T-helper 17 cell (primary cell): ENCODE measurements at places on chromosomes 2 and 18.

DNA sequence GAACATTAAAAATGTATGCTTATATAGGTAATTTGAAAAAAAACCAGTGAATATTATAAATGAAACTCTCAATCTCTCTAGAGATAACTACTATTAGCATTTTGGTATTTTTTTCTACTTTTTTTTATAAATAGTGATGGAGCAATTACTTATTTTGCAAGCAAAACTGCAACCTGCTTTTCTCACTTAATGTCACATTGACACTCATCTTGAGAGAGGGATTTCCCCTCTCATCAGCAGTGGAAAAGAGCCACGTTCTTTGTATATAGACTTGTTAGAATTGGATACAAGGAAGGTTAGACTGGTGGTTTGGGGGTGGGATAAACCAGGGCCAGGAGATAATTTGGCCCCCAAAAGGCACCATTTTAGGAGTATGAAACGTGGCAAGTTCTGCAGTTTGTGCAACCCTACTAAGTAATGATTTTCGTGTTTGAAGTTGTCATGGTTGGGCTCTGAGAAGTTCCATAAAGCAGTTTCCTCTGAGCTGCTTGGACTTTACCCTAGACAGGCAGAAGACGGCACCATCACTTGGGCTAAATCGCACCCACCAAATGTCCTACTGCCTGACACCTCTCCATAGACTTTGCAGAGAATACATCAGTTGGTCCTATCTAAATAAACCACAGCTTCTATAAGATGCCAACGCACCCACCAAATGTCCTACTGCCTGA is 194.0 kb downstream of the ACTR3 start:
- H3K27ac ChIP-seq = no peak overlapping the region
- H3K4me3 ChIP-seq = no peak overlapping the region
- no peak for DNase-seq
- H3K27me3 ChIP-seq = peaks cover 38% of the 10 kb centered on the region

GRCh38 chr2:231612109-231612455 is 19.4 kb downstream of the TEX44 start:
- DNase-seq = no peak
- peak overlapping the region; percentile 95 for H3K27ac ChIP-seq
- no peaks in the 10 kb centered on the region for H3K36me3 ChIP-seq
- H3K4me3 ChIP-seq = no peak overlapping the region
- H3K4me1 ChIP-seq = peaks cover 17% of the 10 kb centered on the region
- H3K27me3 ChIP-seq = no peaks in the 10 kb centered on the region

DNA sequence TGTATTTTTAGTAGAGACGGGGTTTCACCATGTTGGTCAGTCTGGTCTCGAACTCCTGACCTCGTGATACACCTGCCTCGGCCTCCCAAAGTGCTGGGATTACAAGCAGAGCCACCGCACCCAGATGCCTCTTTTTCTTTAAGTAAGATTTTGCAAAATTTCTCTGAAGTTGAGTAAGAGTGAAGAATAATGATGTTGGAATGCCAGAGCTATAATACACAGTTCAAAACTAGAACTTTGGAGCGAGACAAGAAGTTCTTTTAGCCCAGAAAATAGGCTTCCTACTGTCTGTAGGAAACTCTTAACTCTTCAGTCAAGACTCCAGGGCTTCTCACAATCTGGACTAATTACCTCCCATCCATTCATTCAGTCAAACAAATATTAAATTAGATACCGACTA is 51.4 kb downstream of the MARCHF4 start:
- peaks cover 5% of the 10 kb centered on the region for H3K4me1 ChIP-seq

- peaks cover 7% of the 10 kb centered on the region for H3K27me3 ChIP-seq
- H3K27ac ChIP-seq = no peak overlapping the region
- DNase-seq = no peak
- H3K4me1 ChIP-seq = no peaks in the 10 kb centered on the region
- no peaks in the 10 kb centered on the region for H3K36me3 ChIP-seq
These were observed 170.6 kb downstream of the SLC8A1 start for GRCh38 chr2:40281021-40281940.

GRCh38 chr2:240840435-240841060 is 20.5 kb upstream of the KIF1A start:
- H3K4me1 ChIP-seq = no peaks in the 10 kb centered on the region
- peaks cover 18% of the 10 kb centered on the region for H3K27me3 ChIP-seq
- no peak overlapping the region for H3K27ac ChIP-seq
- no peak overlapping the region for H3K4me3 ChIP-seq
- no peak for DNase-seq

- H3K27ac ChIP-seq = no peak overlapping the region
- peaks cover 2% of the 10 kb centered on the region for H3K36me3 ChIP-seq
- H3K4me3 ChIP-seq = no peak overlapping the region
- DNase-seq = no peak
- H3K4me1 ChIP-seq = peaks cover 8% of the 10 kb centered on the region
These were observed 6.4 kb downstream of the TNS1 start for GRCh38 chr2:217996361-217996760.

DNA sequence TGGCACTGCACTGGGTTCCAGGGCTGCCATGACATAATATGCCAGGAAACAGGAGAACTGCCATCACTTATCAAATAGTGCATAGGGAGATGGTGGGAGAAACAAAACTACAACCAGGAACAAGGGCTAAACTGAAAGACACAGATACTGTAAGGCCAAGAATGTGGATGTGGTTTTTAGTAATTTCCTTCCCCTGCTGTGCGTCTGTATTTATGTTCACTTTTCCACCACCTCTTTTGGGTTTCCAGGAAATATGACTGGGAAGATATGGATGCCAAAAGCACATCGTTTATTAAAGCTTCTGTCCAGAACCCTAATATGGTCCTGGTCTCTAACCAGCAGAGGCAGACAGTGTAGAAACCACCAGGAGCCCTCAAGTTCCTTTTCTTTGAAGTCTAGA is 759.7 kb upstream of the FANCL start:
- no peaks in the 10 kb centered on the region for H3K4me1 ChIP-seq
- DNase-seq = no peak
- H3K4me3 ChIP-seq = no peak overlapping the region
- H3K27me3 ChIP-seq = no peaks in the 10 kb centered on the region

DNA sequence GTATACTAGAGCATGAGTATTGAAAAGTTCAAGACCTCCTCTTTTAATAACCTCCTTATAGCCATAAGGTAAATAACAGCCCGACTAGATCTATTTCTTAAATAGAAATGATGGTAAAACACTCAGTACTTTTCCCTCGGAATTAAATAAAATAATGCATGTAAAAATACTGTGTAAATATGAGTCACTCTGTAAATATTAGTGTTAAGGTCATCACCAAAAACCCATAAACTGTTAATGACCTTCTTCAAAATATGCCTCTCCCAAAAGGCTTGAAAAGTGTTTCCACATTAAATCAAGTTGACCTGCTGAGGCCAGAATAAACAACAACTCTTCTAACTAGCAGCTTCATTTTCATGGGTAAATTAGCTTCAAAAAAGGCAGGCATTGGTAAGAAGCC is 25.3 kb upstream of the BZW1 start:
- no peak overlapping the region for H3K4me3 ChIP-seq
- H3K27ac ChIP-seq = no peak overlapping the region

DNA sequence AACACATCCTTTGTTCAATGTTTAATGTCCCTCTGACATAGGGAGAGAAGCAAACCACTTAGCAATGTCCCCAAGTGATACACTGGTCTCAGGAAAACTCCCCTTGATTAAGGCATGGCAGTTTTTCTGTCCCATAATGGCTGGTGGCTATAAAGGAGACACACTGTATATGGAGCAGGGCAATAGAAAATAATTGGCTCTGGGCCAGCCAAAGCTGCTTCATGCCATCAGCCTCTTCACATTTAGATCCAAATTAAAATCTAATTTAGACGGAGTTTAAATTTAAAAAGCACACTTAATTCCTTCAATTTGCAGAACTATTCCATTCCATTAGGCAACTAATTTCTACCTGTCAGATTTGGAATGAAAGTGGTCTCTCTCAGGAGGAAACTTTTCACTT is 638.1 kb downstream of the DSC3 start:
- no peaks in the 10 kb centered on the region for H3K36me3 ChIP-seq
- H3K27me3 ChIP-seq = no peaks in the 10 kb centered on the region
- H3K4me3 ChIP-seq = no peak overlapping the region
- no peak for DNase-seq
- H3K27ac ChIP-seq = no peak overlapping the region
